ENCODE measurements at places on chromosomes 16 and 17.

GRCh38 chr16:86126891-86127290, 227.9 kb downstream of the IRF8 start:
- no peak for DNase-seq

DNA sequence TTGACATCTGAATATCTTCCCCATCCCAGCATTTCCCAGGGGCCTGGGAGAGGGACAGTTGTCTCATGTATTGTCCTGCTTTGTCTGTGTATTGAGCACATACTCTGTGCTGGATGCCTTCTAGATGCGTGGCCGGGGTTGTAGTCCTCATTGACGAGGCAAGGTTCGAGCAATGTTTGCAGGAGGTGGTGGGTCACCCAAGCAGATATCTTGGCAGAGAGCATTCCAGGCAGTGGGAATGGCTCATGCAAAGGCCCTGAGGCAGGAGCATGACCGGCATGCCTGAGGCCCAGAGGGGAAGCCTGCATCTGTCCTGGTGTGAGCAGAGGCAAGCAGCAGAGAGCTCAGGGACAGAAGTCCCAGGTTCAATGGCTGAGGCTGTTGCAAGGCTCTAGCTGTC, 17.5 kb downstream of the KRT33A start:
- DNase-seq: no peak

DNA sequence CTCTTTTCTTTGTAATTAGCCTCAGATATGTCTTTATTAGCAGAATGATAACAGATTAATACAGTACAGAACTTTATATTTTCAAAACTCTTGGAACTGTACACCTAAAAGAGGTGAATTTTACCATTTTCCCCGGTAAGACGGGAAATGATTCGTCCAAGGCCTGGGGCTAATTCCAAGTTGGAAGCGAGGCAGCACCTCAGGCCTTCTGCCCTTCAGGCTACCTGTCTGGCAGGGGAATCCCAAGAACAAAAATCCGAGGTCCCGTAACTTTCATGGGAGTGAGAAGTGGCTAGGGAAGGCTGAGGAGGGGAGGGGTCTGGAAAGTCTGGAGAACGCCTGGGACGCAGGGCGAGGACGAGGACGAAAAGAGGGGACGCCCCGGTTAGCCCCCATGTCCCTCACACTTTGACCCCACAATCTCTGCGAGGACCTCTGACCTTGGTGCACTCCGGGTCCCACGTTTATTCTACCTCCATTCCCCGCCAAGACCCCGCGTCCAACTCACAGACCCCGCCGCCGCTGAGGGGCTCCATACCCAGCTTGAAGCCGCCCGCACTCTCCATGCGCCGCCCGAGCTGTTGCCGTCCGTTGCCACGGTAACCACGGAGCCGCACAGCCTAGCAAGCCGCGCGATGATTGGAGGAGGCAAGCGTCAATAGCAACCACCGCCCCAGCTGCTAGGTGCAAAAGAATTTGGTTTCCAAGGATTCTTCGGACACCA, at the start of gene HYDIN:
Gene HYDIN (minus strand): TSS at position 601 of the 724 bp plus-strand sequence. CDS start 43,827 bp downstream, outside the sequence.
- DNase-seq: peak; percentile 78

DNA sequence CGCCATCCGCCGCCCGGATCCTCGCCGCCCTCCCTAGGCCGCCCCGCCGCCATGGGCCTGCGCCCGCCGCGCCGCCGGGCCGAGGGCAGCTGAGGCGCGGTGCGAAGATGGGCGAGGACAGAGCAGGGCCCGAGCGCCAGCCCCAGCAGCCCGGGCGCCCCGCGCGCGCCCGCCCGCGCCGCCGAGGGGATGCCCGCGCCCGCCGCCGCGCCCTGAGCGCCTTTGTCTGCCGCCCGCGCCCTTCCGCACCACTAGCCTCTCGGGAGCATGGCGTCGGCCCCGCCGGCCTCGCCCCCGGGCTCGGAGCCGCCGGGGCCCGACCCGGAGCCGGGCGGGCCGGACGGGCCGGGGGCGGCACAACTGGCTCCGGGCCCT, 278 bp downstream of the RAB11FIP3 start:
- no peak for DNase-seq

- DNase-seq: no peak
Measured at GRCh38 chr16:79765901-79766394, 165.4 kb upstream of the MAF start.

DNA sequence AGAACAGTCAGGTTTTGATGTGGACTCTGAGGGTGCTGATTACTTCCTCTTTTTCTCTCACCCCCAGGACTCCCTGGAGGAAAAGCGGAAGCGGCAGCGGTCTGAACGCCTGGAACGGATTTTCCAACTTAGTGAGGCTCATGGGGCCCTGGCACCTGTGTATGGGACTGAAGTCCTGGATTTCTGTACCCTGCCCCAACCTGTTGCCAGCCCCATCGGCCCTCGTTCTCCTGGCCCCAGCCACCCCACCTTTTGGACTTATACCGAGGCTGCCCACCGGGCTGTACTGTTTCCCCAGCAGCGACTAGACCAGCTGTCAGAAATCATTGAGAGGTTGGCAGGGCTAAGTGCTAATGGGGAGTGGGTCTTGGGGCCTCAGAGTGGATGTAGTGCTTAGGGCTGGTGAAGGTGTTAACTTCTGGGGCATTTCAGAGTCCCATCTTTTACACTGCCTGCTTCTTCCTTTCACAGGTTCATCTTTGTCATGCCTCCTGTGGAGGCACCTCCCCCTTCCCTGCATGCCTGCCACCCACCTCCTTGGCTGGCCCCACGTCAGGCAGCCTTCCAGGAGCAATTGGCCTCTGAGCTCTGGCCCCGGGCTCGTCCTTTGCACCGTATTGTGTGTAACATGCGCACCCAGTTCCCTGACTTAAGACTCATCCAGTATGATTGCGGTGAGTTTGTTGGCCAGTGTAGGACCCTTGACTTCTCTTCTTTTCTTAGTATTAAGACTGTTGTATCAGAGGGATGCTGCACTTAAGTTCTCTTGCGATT, 19.1 kb upstream of the PHKG2 start:
- no peak for DNase-seq

DNA sequence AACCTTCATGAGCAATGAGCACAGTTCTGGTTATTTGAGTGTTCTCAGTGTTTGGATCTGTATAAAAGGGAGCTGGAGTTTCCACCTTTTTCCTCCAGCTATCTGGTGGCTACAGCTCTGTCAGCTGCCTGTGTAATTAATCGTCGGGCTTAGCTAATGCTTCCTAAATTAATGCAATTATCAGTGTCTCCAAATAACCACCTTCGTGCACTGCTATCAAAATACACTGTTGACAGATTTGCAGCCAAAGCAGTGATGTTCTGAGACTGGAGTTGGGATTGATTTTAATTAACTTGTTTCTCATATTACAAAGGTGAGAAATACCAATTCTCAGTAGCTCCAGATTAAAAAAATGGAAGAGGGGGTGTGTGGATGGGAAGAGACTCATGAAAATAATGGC, 325.8 kb downstream of the CBLN1 start:
- DNase-seq: no peak

DNA sequence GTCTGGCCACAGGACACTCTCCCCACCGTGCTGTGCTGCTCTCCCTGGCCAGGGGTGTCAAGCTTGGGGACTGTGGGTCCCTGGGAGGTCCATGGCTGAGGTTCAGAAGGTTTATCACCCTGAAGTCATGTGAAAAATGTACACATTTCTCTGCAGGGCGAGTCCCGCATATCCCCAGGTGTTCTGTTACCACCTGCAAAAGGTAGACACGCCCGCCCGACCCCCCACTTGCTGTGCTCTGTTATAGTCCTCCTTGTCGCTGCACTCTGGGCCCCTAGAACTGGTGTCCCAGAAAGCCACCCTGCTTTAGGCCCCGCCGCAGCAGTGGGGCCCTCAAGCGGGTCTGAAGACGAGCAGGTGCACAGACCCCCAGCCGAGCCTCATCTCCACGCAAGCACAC, 11.8 kb downstream of the JPT2 start:
- DNase-seq: no peak

DNA sequence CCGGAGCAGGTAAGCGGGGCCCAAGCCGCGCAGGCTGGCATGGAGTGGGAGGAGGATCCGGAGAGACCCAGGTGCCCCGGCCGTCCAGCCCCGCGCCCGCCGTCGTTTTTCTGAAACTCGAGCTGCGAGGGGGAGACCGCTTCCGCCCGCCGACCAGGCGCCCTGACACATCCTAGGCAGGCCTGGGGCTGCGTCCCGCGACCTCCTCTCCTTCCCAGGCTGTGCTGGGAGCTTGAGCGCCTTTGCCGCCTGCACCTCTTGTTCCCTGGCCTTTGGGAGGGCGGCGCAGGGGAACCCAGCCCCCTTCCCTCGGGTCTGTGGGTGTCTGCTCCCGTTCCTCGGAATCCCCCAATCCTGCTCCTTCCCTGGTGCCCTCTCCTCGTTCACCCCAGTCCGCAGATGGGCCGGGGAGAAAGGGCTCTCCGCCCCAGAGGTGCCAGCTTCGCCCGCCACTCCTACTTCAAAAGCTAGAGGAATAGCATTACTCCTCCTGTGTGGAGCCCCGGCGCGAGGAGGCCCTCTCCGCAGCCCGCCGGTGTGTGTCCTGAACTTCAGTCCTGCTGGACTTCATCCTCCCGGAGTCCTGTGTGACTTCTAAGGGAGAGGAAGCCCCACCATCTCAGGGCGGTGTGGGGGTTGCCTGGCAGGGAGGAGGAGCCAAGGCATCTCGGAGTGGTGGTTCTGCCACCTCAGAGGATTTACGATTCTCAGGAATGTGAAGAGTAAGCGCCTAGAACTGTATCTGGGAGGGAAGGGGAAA, 1.0 kb downstream of the NHERF1 start:
- DNase-seq: no peak

DNA sequence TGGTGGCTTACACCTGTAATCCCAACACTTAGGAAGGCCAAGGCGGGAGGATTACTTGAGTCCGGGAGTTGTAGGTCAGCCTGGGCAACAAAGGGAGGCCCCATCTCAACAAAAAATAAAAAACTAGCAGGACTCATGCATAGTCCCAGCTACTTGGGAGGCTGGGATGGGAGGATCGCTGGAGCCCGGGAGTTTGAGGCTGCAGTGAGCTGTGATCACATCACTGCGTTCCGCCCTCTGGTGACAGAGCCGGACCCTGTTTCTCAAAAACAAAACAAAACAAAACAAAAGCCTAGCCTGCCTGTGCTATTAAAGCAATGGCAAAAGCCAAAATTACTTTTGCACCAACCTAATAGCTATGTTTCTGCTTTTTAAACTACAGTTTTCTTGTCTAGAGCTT, 1.5 kb downstream of the FCSK start:
- no peak for DNase-seq

Data from NCI-H1930 (cell line).